A549 treated with Mapracorat at 1 μM for 4 hours (cell line): ENCODE measurements at places on chromosomes 13 and 19. TPM values are rescaled to one million over a fixed set of nuclear protein-coding genes. Genes with fewer than 3 reads are reported as not detected.

ZNF653 gene
- total RNA-seq = 4.5 to 6.4 TPM (median 5.0 TPM) in 5 replicates

CEACAM3 gene
- not detected in 5 replicates for total RNA-seq

KCNJ14 gene
- 0.77 to 2.1 TPM (median 1.1 TPM) in 5 replicates for total RNA-seq

ZNF155 gene
- total RNA-seq = 2.3 to 4.3 TPM (median 3.3 TPM) in 5 replicates

NCCRP1 gene
- 0.81 to 1.6 TPM (median 1.4 TPM) in 5 replicates for total RNA-seq

ATXN8OS gene
- not detected in 5 replicates for total RNA-seq

C19orf81 gene
- 3.3 to 13.3 TPM (median 11.5 TPM) in 5 replicates for total RNA-seq

PNKP gene
- total RNA-seq = 42.9 to 59.9 TPM (median 52.0 TPM) in 5 replicates

CCDC70 gene
- total RNA-seq = not detected in 5 replicates

ZNF283 gene
- 3.3 to 6.1 TPM (median 4.5 TPM) in 5 replicates for total RNA-seq

DCT gene
- not detected in 5 replicates for total RNA-seq

NALCN gene
- total RNA-seq = 3.2 to 4.6 TPM (median 4.1 TPM) in 5 replicates

ADM5 gene
- 3.6 to 7.2 TPM (median 5.1 TPM) in 5 replicates for total RNA-seq

ZNF175 gene
- total RNA-seq = 3.2 to 5.1 TPM (median 4.1 TPM) in 5 replicates

CLDN10 gene
- 0.15 to 0.34 TPM (median 0.26 TPM) in 5 replicates for total RNA-seq

TMPRSS9 gene
- total RNA-seq = 0.04 to 0.08 TPM (median 0.05 TPM) in 3 of 5 replicates, not detected in the others

SHISA7 gene
- total RNA-seq = not detected in 5 replicates

ZSCAN5A gene
- 6.6 to 11.1 TPM (median 7.6 TPM) in 5 replicates for total RNA-seq

TRIP10 gene
- 77.2 to 96.3 TPM (median 91.7 TPM) in 5 replicates for total RNA-seq

GJB2 gene
- total RNA-seq = 0.67 to 0.77 TPM (median 0.74 TPM) in 5 replicates

CEACAM7 gene
- total RNA-seq = 0.07 to 0.15 TPM (median 0.12 TPM) in 4 of 5 replicates, not detected in the other

LATS2 gene
- 9.8 to 12.3 TPM (median 10.9 TPM) in 5 replicates for total RNA-seq

LGALS14 gene
- not detected in 5 replicates for total RNA-seq

ZNF548 gene
- 3.3 to 5.0 TPM (median 3.7 TPM) in 5 replicates for total RNA-seq

ZBTB45 gene
- 14.1 to 20.4 TPM (median 19.7 TPM) in 5 replicates for total RNA-seq

GRK1 gene
- 0.04 to 0.05 TPM in 2 of 5 replicates, not detected in the others for total RNA-seq

CADM4 gene
- total RNA-seq = 7.6 to 9.8 TPM (median 9.4 TPM) in 5 replicates

HOMER3 gene
- 21.5 to 32.0 TPM (median 31.0 TPM) in 5 replicates for total RNA-seq

ZNF442 gene
- total RNA-seq = not detected in 5 replicates

C19orf38 gene
- total RNA-seq = 0.14 to 0.30 TPM (median 0.15 TPM) in 3 of 5 replicates, not detected in the others
